Stimulated activated CD8-positive, alpha-beta memory T cell treated with anti-CD3 and anti-CD28 coated beads, Interleukin-15, amount 100 ng/mL, for 1 hour (primary cell): ENCODE measurements at places on chromosomes 5 and 9.

DNA sequence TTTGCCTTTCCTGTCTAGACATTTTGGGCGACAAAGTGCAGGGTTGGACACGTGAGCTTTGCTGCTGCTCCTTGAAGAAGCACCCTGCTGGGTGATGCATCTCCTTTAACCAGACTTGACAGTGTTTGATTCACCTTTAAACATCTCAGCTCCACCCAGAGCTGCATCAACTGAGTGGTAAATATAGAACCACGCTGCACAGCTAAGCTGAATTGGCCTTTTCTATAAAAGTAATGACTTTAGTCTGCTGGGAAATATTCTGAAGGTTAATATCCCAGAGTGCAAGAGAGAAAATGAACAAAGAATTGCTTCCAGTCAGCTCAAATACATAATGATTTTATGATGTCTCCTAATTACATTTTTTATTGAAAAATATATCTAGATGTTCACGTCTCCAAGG, 264.3 kb upstream of the ADCY2 start:
- no peak for DNase-seq

GRCh38 chr5:80246001-80246758, 9.7 kb downstream of the SERINC5 start:
- no peak for DNase-seq

- DNase-seq: no peak
Measured at GRCh38 chr5:8752595-8752994, 793.3 kb downstream of the SEMA5A start.

GRCh38 chr5:13212886-13213285, 731.6 kb downstream of the DNAH5 start:
- DNase-seq: no peak

GRCh38 chr5:155697236-155697635, 629.7 kb upstream of the SGCD start:
- no peak for DNase-seq
